ENCODE measurements at places on chromosomes 5 and 9. TPM values are rescaled to one million over a fixed set of nuclear protein-coding genes. Genes with fewer than 3 reads are reported as not detected.

GABRA1 gene
- not detected for total RNA-seq

SLC36A2 gene
- total RNA-seq = not detected

C5 gene
- total RNA-seq = 5.4 TPM

FREM1 gene
- 1.7 TPM for total RNA-seq

CA9 gene
- total RNA-seq = 2.2 TPM

LCN10 gene
- total RNA-seq = 12.6 TPM

TMEM203 gene
- total RNA-seq = 28.8 TPM

C5orf63 gene
- 0.98 TPM for total RNA-seq

OCLN gene
- 4.2 TPM for total RNA-seq

DNA sequence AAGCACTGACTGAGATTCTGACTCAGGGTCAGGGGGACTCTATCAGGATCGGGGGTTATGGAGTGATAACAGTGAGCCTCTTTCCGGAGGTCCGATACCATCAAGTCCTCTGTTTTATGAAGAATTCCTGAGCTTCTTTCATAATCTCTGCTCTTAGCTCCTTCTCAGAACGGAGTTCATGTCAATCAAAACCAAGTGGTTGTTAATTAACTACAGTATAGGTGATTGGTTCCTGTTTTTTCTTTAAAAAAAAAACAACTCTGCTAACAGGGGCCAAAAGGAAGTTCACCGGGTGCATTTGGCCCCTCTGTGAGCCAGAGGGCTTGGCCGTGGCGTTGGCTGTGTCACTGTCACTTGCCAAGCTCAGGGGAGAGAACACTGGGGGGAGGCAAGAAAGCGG is 4.0 kb downstream of the GFI1B start:
- H3K27me3 ChIP-seq = peaks cover 14% of the 10 kb centered on the region
- no peak for DNase-seq
- H3K27ac ChIP-seq = no peak overlapping the region
- no peak overlapping the region for H3K4me3 ChIP-seq

GRCh38 chr9:131732636-131733289 is 7.1 kb downstream of the RAPGEF1 start:
- no peaks in the 10 kb centered on the region for H3K36me3 ChIP-seq
- peaks cover 86% of the 10 kb centered on the region for H3K4me1 ChIP-seq
- H3K27ac ChIP-seq = peak overlapping the region; percentile 75
- DNase-seq = no peak
- no peak overlapping the region for H3K4me3 ChIP-seq
- H3K27me3 ChIP-seq = no peaks in the 10 kb centered on the region

- no peaks in the 10 kb centered on the region for H3K36me3 ChIP-seq
- no peaks in the 10 kb centered on the region for H3K4me1 ChIP-seq
- no peak overlapping the region for H3K27ac ChIP-seq
Observed at GRCh38 chr5:147818290-147818689, 13.2 kb downstream of the SPINK1 start.

DNA sequence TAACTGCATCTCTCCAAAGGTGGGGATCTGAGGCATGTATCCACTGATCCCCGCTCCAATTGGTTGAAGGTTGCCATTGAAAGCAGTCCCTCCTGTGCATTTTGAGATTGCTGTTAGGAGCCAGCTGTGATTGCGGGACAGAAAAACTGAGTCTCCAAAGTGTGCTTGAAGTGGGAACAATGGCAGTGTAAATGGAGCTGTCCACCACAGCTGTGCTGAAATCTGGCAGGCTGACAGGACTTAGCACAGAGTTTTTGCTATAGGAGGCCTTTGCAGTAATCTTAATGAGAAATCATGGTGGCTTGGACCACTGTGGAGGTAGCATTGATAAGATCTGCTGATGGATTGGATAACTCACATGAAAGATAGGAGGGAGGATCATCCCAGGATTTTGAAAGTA is 3.3 kb downstream of the RNF20 start:
- no peaks in the 10 kb centered on the region for H3K27me3 ChIP-seq
- no peak overlapping the region for H3K4me3 ChIP-seq
- H3K27ac ChIP-seq = no peak overlapping the region
- peaks cover 27% of the 10 kb centered on the region for H3K4me1 ChIP-seq
- no peak for DNase-seq

DNA sequence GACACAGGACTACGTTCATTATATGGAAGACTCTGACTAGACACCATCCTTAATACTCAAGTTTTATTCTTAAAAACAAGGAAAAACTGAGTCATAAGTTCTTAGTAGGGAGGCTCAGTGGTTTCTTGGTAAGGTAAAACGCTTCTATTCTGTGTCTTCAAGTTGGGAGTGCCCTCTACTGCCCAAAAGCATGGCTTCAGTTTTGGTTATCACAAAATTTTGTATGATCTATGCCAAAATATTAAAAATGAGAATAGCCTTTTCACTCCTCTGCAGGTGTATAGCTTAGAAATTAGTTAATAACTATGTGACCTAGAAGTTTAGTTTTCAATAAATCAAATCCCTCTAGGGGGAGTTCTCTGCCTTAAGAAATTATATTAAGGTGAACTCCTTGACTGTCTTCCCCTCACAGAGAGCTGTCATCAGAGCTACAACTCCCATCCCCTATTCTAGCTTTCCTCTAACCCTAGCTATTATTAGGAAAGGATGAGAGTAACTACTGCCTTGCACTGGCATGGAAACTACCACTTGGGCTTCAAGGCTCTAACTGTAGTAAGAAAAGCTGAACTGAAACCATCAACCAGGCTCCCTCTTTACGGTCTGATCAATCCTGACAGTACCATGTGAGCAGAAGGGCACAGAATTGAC is 189.7 kb downstream of the GNAQ start:
- no peak for DNase-seq
- H3K27me3 ChIP-seq = no peaks in the 10 kb centered on the region
- H3K27ac ChIP-seq = no peak overlapping the region

DNA sequence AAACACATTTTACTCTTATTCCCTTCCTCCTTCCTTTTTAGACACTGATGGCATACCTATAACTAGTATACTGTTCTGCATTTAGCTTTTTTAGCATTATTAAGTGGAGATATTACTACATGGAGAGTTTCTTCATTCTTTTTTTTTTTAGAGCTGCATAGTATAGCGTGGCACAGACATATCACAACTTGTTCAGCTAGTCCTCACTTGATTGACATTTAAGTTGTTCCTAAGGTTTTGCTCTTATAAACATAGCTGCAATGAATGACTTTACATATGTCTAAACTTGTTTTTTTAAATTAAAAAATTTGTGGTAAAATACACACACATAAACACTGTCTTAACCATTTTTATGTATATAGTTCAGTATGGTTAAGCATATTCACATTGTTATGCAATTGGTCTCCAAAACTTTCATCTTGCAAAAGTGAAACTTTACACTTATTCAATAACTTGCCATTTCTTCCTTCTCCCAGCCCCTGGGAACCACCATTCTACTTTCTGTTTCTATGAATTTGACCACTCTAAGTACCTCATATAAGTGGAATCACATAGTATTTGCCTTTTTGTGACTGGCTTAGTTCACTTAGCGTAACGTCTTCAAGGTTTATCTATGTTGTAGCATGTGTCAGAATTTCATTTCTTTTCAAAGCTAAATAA is 48.7 kb downstream of the ANKDD1B start:
- no peaks in the 10 kb centered on the region for H3K36me3 ChIP-seq
- H3K4me3 ChIP-seq = no peak overlapping the region
- no peaks in the 10 kb centered on the region for H3K27me3 ChIP-seq
- H3K27ac ChIP-seq = no peak overlapping the region

- H3K27me3 ChIP-seq = no peaks in the 10 kb centered on the region
- no peaks in the 10 kb centered on the region for H3K36me3 ChIP-seq
- no peak for DNase-seq
- H3K4me3 ChIP-seq = no peak overlapping the region
- no peaks in the 10 kb centered on the region for H3K4me1 ChIP-seq
Observed at GRCh38 chr9:37215830-37216229, 95.5 kb downstream of the ZCCHC7 start.

DNA sequence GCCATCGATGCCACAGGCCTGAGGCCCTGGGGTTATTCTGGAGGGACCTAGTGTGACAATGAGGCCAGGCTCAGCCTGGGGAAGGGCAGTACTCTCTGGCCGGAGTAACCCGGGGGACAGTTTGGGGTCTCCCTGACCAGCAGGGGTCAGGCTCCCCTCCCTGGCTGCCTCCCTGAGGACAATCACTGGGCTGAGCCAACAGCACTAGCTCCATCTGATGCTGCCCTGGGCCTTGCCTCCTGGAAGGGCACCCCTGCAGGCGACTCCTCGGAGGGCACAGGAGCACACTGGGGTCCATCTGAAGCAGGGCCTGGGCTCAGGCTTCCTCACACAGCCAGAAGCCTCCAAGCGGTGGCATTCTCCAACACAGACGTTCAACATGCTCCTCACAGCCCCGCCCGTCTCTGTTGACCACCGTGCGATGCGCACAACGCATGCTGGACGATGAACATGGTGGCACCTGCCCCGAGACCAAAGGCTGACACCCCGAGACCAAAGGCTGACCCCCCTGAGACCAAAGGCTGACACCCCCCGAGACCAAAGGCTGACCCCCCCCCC is 68.3 kb downstream of the ADAMTS2 start:
- peaks cover 42% of the 10 kb centered on the region for H3K4me1 ChIP-seq
- no peaks in the 10 kb centered on the region for H3K36me3 ChIP-seq
- H3K27me3 ChIP-seq = no peaks in the 10 kb centered on the region

- H3K27ac ChIP-seq = no peak overlapping the region
- no peaks in the 10 kb centered on the region for H3K36me3 ChIP-seq
- H3K27me3 ChIP-seq = no peaks in the 10 kb centered on the region
- no peak overlapping the region for H3K4me3 ChIP-seq
Observed at GRCh38 chr9:109441296-109441695, 56.8 kb downstream of the PTPN3 start.

GRCh38 chr9:34624475-34625185 is 4.2 kb downstream of the ARID3C start:
- H3K36me3 ChIP-seq = no peaks in the 10 kb centered on the region
- peaks cover 50% of the 10 kb centered on the region for H3K4me1 ChIP-seq

- DNase-seq = peak; percentile 39
- H3K4me3 ChIP-seq = no peak overlapping the region
- H3K4me1 ChIP-seq = no peaks in the 10 kb centered on the region
- H3K36me3 ChIP-seq = no peaks in the 10 kb centered on the region
Observed at GRCh38 chr9:108212184-108212583, 643.6 kb downstream of the ACTL7B start.

DNA sequence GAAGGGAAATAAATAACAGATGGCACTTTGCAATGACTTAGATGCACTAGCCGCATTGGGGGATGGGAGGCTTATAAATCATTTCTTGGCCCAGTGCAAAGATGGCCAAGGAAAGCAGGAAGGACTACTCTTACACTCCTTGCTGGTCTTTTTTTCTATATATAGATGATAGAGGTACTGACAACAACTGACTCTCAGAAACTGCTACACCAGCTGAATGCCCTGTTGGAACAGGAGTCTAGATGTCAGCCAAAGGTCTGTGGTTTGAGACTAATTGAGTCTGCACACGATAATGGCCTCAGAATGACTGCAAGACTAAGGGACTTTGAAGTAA is 1.7 kb downstream of the CCNG1 start:
- H3K4me3 ChIP-seq = no peak overlapping the region
- H3K4me1 ChIP-seq = peaks cover 41% of the 10 kb centered on the region
- peaks cover 35% of the 10 kb centered on the region for H3K36me3 ChIP-seq
- DNase-seq = no peak

GRCh38 chr9:107813287-107813686 is 323.7 kb upstream of the KLF4 start:
- DNase-seq = no peak
- H3K4me3 ChIP-seq = no peak overlapping the region
- no peaks in the 10 kb centered on the region for H3K36me3 ChIP-seq
- H3K4me1 ChIP-seq = no peaks in the 10 kb centered on the region

GRCh38 chr5:77795846-77796245 is 19.7 kb upstream of the TBCA start:
- no peak for DNase-seq
- no peaks in the 10 kb centered on the region for H3K27me3 ChIP-seq
- no peak overlapping the region for H3K4me3 ChIP-seq
- no peaks in the 10 kb centered on the region for H3K36me3 ChIP-seq

GRCh38 chr9:36504156-36504555 is 68.5 kb upstream of the MELK start:
- H3K36me3 ChIP-seq = no peaks in the 10 kb centered on the region
- no peaks in the 10 kb centered on the region for H3K27me3 ChIP-seq
- H3K27ac ChIP-seq = no peak overlapping the region
- no peak overlapping the region for H3K4me3 ChIP-seq
- DNase-seq = no peak

GRCh38 chr5:140443-140829 is 48.5 kb downstream of the PLEKHG4B start:
- DNase-seq = no peak
- H3K27ac ChIP-seq = no peak overlapping the region

DNA sequence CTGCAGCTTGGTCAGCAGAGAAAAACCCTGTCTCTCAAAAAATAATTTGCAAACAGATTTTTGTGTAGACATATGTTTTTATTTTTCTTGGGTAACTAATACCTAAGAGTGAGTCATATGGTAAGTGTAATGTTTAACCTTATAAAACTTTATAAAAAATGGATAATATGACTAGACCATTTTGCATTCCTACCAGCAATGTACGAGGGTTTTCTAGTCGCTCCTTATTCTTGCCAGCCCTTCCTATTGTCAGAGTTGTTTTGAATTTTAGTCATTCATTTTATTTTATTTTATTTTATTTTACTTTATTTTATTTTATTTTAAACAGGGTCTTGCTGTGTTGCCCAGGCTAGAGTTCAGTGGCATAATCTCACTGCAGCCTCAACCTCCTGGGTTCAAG is 37.8 kb downstream of the RABGAP1 start:
- peaks cover 18% of the 10 kb centered on the region for H3K4me1 ChIP-seq
- H3K36me3 ChIP-seq = no peaks in the 10 kb centered on the region
- H3K4me3 ChIP-seq = no peak overlapping the region

- H3K36me3 ChIP-seq = no peaks in the 10 kb centered on the region
- H3K27me3 ChIP-seq = no peaks in the 10 kb centered on the region
- no peak overlapping the region for H3K4me3 ChIP-seq
- no peak overlapping the region for H3K27ac ChIP-seq
- no peak for DNase-seq
Observed at GRCh38 chr5:76561959-76562358, 61.2 kb downstream of the F2RL2 start.

DNA sequence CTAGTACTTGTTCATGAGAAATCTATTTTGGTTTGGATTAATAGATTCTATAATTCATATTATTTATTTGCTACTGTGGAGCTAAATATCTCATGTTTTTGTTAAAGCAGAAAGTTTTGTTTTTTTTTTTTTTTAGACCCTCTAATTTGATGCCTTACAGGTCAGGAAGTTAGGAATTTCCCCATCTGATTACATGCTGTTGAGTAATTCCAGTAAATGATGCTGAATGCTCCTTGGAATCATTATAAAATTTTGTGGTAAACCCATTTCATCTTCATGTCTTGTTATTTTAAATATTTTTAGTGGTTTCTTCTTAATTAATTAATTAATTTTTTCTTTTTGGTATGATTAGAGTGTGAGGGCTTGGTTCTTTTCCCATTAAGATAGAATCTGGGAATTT is 35.6 kb downstream of the NNT start:
- no peaks in the 10 kb centered on the region for H3K27me3 ChIP-seq
- no peaks in the 10 kb centered on the region for H3K36me3 ChIP-seq
- no peak overlapping the region for H3K4me3 ChIP-seq
- peaks cover 37% of the 10 kb centered on the region for H3K4me1 ChIP-seq
- no peak overlapping the region for H3K27ac ChIP-seq

- H3K36me3 ChIP-seq = no peaks in the 10 kb centered on the region
- H3K4me3 ChIP-seq = peak within 1 kb of the TSS; percentile 74
- DNase-seq = no peak
- H3K27ac ChIP-seq = peak within 1 kb of the TSS; percentile 74
Observed at GRCh38 chr5:114361724-114362196, at the start of gene KCNN2. TSS of gene KCNN2 (plus strand) at chr5:114362070. CDS start at chr5:114362140, 70 bp downstream.
